T follicular helper cell (primary cell): ENCODE measurements at places on chromosomes 16 and 17.

- no peak for DNase-seq
Measured at GRCh38 chr17:51351890-51352289, 91.5 kb downstream of the UTP18 start.

GRCh38 chr17:1608676-1609075, 20.0 kb downstream of the SLC43A2 start:
- no peak for DNase-seq

- DNase-seq: no peak
Measured at GRCh38 chr17:64242633-64243032, 20.4 kb downstream of the TEX2 start.

DNA sequence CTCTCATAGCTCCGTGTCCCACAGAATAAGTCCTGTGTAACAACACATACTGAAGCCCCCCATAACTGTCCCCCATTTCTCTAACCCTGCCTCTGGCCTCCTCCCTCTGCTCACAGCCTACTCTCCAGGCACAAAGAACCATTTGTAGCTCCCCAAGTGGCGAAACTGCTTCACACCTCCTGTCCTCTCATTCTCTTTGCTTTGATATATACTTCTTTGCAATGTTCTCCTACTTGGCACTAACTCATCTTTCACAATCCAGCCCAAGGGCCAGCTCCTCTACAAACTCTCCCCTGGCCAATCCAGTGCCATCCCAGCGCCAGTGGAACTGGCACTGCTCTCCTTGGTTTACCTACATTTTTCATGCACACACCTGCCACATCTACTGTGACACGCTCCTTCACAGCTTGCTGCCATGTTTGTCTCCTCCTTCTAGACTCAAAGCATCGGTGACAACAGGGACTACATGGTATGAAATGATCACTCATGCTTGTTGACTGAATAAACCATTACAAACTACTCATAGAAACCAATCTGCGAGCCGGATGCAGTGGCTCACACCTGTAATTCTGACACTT, 12.8 kb downstream of the CYTH1 start:
- no peak for DNase-seq

DNA sequence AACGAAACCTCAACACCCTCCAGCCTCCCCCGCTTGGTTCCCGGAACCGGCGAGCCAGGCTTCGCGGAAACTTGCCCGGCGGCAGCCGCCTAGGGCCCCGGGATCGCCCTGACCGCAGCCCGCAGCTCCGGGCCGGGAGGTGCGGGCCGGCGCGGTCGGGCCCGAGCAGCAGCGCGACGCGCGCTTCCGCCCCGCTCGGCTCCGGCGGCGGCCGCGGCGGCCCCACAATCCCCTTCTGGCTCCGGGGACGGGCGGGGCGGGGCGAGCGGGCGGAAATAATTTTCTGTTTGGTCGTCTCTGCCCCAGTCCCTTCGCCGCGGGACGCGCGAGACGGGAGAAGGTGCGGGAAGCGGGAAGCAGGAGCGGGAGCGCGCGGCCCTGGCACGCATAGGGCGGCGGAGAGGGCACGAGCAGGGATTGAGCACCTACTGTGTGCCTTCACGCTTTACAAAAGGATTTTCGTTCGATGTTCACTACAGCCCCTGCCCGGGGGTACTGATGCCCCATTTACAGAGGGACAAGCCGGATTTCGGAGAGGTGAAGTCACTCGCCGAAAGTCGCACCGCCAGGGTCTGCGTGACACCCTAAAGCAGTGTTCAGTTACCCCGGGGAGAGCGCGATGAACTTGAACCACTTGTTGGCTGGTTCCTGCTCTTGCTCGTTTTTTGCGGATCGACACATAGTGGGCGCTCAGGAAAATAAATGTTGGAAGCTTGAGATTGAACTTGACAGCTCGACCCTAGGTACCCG, 2.7 kb upstream of the MLLT6 start:
- DNase-seq: peak; percentile 72

GRCh38 chr16:31362476-31363405, 7.8 kb downstream of the ITGAX start:
- DNase-seq: no peak

GRCh38 chr17:58362368-58363014, 10.5 kb upstream of the SUPT4H1 start:
- DNase-seq: no peak

GRCh38 chr17:49021095-49021767, 24.0 kb downstream of the IGF2BP1 start:
- DNase-seq: no peak

DNA sequence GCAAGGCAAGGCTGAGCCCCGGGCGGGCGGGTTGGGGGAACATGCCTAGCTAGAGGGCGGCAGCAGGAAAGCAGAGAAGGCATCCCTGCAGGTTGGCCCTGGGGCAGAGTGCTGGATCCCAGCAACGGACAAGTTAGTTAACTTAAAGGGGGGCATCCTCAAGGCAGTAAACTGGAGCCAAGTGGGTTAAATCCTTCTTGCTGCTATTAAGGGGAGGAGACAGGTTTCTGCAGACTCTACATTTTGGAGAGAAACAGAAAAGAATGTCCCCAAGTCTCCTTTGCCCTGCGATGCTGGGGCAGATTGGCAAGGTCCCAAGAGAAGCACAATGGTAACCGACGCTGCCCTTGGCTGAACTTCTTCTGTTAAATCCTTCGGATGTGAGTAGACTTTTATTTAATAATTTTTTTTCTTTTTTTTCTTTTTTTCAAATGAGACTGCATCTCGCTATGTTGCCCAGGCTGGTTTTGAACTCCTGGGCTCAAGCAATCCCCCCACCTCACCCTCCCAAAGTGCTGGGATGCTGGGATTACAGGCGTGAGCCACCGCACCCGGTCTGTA, 14.0 kb downstream of the ATP5PD start:
- peak; percentile 12 for DNase-seq

- DNase-seq: no peak
Measured at GRCh38 chr16:86823888-86824671, 245.7 kb downstream of the FOXL1 start.

GRCh38 chr17:79509008-79509407, 101.8 kb downstream of the RBFOX3 start:
- no peak for DNase-seq

DNA sequence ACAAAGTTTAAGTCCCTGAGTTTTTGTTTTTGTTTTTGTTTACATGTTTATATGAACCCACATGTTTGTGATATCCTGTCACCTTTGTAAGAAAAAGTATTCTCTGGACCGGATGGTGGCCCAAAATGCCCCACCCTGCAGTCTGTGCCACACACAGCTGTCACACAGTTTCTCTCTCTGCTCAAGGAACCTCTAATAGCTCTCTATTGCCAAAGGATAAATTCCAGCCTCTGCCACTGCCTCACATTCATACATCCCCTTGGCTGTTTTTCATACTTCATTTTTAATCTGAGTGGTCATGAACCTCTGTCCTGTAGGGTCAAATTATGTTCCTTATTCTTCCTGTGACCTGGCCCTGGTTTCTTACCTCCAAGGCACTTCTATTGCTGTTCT, 520.3 kb upstream of the CDH5 start:
- no peak for DNase-seq

- no peak for DNase-seq
Measured at GRCh38 chr17:40809721-40810421, 10.1 kb upstream of the KRT28 start.

- DNase-seq: no peak
Measured at GRCh38 chr17:17363638-17364337, 60.6 kb downstream of the NT5M start.

DNA sequence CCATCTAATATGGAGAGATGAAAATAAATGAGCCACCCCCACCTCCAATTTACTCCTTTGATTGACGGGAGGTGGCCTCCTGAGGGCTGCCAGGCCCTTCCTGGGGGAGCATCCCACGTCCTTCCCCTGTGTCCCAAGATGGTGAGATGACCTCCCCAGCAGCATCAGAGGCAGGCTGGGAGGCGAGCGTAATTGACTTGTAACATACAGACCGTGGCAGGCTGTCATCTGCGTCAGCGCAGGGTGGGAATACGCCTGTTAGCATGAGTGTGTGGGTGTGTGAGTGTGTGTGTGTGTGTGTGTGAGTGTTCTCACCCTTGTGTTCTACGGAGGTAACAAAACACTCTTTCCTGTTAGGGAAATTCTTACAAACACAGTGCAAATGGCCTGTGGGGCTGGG, 156.9 kb upstream of the CIBAR2 start:
- no peak for DNase-seq

- no peak for DNase-seq
Measured at GRCh38 chr17:63247706-63248105, 198.4 kb downstream of the CYB561 start.

GRCh38 chr17:82235056-82235774, 6.4 kb downstream of the SLC16A3 start:
- no peak for DNase-seq

- DNase-seq: no peak
Measured at GRCh38 chr16:69116906-69117305, 11.5 kb downstream of the HAS3 start.

DNA sequence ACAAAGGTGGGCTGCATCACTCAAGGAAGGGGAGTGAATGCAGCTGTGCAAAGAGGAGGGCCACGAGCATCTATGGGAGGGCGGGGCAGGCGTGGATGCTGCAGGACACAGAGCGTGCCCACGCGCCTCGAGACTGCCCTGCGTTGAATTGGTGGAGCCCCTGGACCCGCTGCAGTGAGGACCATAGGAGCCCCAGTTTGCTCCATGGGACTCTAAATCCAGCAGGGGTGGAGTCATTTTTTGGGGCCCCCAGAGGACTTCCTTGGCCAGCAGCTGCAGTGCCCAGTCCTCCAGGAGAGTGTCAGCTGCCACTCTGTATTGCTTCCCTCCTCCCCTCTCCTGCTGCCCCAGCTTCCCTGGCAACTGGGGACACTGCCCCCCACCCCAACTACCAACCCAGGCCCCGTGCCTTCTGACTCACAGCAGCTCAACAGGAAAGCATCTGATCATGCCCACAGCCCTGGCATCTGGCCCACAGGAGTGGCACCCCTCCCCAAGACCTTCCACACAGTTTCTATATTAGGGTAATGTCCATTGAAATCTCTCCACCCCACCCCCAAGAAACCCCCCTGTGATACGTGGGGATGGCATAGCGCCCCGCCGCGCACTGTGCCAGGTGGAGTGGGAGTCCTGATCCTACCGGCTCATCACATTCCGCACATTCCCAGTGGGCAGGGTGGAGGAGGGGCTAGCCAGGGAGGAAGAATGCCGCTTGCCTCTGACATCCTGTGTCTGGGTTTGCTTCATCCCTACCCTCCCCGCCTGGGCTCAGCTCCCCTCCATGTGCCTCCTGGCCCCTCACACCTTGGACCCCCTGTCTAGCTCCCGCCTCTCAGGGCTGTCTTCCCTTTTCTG, 27.8 kb upstream of the ITGA3 start:
- DNase-seq: no peak

DNA sequence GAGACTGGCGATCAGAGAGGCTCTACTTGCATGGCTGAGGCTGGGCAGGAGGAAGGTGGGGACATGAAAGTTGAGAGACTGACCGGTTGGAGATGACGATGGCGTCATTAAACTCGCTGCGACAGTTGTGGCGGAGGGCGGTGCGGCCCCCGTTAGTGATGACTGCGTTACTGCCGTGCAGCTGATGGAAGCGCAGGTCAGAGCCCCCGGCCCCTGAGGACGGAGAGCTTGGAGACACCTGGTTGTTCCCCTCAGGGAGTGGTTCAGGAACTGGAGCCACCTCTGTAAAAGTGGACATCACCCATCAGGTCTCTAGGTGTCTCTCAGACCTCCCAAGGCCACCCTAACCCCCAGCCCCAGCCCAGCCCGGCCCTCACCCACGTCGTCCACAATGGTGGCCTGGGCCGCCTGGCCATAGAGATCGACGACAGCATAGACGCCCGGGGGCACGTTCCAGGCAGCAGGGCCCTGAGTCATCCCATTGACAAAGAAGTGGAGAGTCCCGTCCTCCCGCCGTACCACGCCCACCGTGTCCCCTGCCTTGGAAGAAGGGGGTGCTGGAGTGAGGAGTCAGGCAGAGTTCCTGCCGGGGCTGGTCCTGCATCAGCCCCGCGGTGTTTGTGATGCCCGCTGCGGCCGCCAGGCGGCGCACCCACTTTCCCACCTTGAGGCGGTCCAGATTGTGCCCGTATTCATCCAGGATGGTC, 5.3 kb downstream of the NEURL4 start:
- DNase-seq: peak; percentile 55

- DNase-seq: no peak
Measured at GRCh38 chr16:19715566-19715965, 2.5 kb downstream of the KNOP1 start.

DNA sequence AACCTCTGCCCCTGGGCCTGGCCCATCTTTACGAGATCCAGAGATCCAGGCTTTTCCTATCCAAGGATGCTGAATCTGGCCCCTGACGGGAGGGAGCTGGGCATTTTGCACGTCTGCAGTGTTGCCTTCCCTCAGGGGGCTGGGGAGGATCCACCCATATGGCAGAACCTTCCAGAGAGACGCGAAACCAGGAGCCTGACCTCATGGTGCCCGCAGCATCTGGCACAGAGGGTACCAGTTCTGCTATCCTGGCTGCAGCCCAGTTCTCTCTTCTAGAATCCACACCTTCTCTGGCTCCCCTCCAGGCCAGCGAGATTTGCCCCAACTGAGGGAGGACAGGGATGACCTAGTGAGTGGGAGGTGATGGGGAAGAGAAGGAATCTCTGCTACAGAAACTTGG, 20.5 kb upstream of the ZNF652 start:
- DNase-seq: no peak

GRCh38 chr17:78289802-78290363, 58.5 kb downstream of the TMEM235 start:
- DNase-seq: peak; percentile 64

- DNase-seq: no peak
Measured at GRCh38 chr16:9595393-9595792, 503.9 kb downstream of the HAPSTR1 start.

DNA sequence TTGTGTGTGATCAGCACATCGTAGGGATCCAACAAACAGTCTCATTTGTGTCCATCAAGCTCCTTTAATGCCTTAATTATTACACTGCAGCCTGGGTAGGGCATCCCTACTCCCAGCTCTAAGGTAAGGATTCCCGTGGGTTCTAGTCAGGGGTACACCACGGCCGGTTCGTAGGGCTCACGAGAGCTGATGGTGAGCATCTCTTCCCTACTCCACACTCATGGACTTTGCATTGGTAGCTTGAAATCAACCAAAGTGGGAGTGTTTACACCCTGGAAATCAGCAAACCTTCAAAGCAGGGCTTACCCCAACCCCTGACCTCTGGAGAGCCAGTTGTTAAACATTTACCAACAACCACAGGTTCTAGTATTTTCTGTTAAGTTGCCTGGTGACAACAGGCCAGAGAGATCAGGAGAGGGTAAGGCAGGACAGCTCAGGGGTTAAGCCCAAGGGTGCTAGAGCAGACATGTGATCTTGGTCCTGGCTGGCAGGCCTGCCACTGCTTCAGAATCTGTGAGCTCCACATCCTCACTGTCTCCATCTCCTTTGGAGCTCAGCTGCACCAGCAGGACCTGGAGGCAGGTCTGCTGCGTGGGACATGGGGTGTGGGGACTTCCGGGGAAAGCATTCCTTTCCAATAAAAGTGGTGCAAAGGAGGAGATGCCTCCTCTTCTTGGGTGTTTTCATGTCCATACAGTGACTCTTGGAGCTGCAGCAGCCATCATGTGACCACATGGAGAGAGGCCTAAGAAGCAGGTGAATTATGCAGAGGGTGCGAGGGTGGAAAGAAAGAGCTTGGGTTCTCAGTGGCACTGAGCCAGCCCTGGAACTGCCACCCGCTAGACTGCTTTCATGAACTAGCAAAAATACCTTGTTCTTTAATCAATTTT, 36.1 kb upstream of the ZCCHC14 start:
- DNase-seq: no peak

- DNase-seq: no peak
Measured at GRCh38 chr17:56866076-56866475, 32.1 kb downstream of the DGKE start.

- no peak for DNase-seq
Measured at GRCh38 chr17:10809605-10810004, 5.7 kb upstream of the TMEM238L start.
